Endothelial cell (in vitro differentiated cells): ENCODE measurements at places on chromosomes 3 and 15. TPM values are rescaled to one million over a fixed set of nuclear protein-coding genes. Genes with fewer than 3 reads are reported as not detected.

Gene GASK1A
- total RNA-seq, result 0.72 TPM

Gene DOCK3
- 1.3 TPM for total RNA-seq

Gene LNP1
- 0.67 TPM for total RNA-seq

Gene CKMT1B
- total RNA-seq, result 12.8 TPM

Gene INSYN1
- 4.8 TPM for total RNA-seq

Gene LRRC3B
- total RNA-seq, result 3.6 TPM

Gene EXD1
- not detected for total RNA-seq
